BJ (cell line): ENCODE measurements at places on chromosomes 7 and 10.
A peak's percentile ranks its signal among the peaks of the same experiment; 100 is the strongest.

DNA sequence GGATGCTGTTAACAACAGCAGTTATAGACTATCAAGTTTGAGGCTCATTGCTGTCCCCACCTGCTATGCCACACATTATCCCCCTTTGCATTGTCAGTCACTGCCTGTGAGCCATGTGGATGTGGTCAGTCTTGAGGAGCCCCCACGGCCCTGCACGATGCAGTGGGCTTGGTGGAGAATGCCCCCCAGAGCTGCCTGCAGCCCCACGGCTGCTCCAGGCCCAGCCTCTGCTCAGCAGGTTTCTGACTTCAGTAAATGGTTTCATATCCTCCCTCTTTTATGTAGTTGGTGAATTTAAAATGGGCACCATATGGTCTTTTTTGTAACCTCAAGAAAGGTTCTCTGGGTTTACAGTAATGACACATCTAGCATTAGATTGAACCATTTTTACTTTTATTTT is 164.1 kb downstream of the EBF3 start:
- DNase-seq, result no peak

- peak; percentile 98 for DNase-seq
Measured at GRCh38 chr7:117098457-117098856, 145.2 kb downstream of the ST7 start.

GRCh38 chr7:13990319-13990983 is 985 bp upstream of the ETV1 start:
- DNase-seq, result no peak

DNA sequence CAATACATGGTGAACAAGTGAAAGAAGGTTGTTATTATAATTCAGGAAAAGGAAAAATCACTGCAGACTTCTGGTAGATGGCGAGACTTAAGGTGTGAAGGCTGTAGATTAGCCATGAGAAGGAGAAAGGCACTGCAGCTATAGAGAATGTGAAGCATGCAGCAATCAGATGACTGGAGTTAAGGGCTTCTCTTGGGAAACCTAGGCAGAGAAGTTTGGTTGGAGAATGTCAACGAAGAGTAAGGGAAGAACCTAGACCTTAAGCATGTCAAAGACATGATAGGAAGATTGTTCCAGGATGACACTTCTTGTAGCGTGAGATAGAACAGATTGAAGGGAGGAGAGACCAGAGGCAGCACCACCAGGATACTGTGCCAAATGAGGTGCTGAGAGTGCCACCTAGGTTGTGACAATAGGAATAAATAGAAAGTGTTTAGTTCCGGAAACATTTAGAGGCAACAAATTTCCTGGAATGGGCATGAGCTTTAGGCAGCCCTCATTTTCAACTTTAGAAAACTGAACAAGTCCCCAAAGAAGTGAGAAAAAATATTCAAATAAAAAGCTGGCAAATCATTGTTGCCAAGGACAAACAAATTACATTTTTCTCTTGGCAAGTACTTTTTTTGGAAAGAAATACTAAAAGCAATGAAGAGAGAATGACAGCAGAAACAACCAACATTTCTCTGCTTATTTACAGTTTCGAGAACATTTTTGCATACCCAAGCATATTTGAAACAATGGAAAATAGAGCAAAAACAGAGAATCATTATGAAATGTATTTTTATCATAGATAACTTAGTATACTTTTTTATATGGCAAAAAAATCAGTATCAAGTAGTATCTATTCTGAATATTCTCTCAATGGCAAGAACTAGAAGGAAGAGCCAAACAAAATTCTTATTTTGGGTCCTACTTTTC is 4.9 kb downstream of the LRRC17 start:
- no peak for DNase-seq

DNA sequence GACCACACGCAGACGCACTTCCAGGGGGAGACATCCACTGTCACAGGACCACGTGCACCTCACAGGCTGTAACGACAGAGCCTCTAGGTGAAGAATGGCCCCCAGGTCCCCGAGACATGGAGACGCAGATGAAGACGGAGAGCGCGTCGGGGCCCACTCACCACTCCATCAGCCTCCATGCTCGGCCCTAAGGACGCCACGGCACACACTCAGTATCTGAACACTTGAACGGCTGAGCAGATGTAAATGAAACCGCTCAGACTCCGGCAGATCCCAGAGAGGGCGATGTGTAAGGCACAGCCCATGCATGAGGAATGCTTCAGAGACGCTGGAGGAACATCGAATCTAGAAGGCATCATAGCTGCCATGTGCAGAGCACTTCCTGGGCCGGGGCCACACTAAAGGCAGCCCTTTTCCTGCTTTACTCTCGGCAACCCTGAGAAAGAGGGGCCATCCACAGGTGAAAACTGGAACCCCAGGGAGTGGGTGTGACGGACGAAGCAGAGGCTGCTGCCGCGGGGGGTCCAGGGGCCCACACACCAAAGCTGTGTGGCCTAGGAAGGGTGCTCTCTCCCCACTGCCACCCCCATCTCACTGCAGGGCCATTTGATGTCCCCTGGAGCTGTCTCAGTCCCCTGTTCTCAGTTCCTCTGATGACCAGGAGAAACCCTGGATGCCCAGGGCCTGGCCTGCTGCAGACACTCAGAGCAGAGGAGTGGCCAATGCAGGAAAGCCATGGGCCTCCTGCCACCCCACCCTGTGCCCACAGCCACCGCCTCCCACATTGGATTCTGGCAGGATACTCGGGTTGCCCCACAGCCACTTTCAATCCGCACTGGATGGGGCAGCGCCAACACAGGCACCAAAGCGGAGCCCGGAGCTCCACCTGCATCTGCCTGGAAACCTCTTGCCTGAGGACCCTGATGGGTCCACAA is 253.8 kb downstream of the MAD1L1 start:
- no peak for DNase-seq

DNA sequence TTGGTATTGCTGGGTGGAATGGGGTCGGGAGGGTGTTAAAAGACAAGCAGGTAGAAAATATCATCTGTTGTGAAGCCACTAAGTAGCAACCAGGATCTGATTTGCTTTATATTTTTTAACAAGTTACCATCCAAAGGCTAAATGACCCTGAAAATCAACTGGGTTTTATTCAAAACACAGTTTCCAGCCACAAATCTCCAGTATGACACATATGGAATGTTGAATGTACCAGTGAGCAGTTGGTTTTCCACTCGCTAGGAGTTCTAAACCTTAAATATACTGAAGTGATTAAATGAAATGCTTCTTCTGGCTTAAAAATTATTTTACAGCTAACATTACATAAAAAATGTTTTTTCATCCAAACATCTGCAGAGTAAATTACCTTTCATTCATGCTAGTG is 112.5 kb downstream of the PDE1C start:
- DNase-seq, result no peak

GRCh38 chr10:65358565-65358964 is 1567.3 kb upstream of the LRRTM3 start:
- no peak for DNase-seq

GRCh38 chr7:129782818-129783583 is 169.8 kb downstream of the UBE2H start:
- DNase-seq, result no peak

DNA sequence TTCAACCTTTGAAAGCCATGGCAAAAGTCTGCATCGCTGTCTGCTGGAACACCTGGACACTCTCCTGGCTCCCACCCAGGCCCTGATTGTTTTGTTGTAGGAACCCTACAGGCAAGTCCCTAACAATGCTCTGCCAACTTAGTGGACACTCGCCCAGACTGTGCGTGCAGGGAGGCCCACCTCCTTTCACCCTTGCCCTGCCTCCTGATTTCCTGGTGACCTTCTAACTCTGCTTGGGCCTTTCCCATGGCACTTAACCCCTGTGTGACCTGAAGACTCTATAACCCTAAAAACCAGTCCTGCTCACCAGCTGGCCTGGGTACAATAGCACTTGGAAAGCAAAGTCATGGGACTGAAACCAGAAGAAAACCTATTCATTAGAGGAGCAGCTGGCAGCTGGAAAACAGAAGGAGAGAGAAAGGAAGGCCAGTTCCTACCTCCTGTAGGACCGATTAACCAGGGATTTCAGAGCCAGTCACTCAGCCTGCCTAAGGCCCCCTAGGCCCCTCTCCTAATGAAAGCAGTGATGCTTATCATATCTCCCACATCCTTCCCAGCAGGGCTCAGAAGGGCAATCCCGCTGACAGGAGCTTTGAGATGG is 82.7 kb upstream of the KMT2E start:
- DNase-seq, result no peak

- no peak for DNase-seq
Measured at GRCh38 chr7:41203542-41203941, 499.3 kb downstream of the INHBA start.

GRCh38 chr10:8979976-8980375 is 925.5 kb downstream of the GATA3 start:
- DNase-seq, result no peak

GRCh38 chr7:50267525-50268041 is 36.9 kb upstream of the IKZF1 start:
- no peak for DNase-seq

GRCh38 chr7:8303904-8304528 is 42.0 kb upstream of the ICA1 start:
- DNase-seq, result no peak

- no peak for DNase-seq
Measured at GRCh38 chr7:28840592-28840995, 117.5 kb downstream of the TRIL start.

- DNase-seq, result no peak
Measured at GRCh38 chr7:26584987-26585665, 279.3 kb downstream of the SKAP2 start.

DNA sequence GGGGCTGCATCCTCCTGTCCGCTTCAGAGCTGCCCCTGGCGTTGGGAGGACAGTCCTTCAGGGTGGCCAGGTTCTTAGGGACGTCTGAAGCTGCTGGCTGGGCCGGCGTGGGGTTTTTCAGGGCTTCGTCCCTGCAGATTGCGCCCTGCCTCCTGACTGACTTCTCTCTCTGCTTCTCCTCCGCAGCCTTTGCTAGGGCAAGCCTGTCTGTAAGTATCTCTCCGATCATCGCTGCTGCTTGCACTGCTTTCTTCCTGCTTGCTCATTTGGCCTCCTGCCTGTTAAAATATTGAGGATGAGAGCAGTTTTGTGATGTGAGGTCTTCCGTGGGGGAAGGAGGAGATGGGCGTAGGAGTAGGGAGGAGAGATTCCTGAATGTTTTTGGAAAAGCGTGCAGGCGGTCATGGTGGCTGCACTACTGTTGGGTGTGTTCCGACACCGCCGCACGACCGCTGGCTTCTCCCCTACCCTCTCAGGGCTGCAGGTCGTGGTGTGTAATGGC is 25.3 kb downstream of the PFKFB3 start:
- no peak for DNase-seq
